ENCODE measurements at places on chromosomes 12 and 14. TPM values are rescaled to one million over a fixed set of nuclear protein-coding genes. Genes with fewer than 3 reads are reported as not detected.
A peak's percentile ranks its signal among the peaks of the same experiment; 100 is the strongest.

DNA sequence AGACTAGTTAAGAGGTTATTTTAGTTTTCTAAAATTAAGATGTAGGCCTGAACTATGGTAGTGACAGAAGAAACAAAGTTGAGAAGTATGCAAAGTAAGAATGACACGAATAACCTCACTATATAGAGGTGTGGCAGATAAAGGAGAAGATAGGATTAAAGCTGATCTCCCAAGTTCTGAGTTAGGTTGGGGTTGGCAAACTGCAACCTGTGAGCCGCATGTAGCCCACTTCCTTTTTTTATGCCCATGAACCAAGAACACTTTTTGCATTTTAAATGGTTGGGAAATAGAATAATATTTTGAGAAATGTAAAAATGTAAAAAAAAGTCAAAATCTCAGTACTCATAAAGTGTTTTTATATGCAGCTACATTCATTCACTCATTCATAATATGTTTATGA lies 34.3 kb downstream of the KTN1 start:
- no peak for DNase-seq

GRCh38 chr12:25769082-25769945 lies 189.2 kb upstream of the RASSF8 start:
- peak; percentile 88 for DNase-seq

DNA sequence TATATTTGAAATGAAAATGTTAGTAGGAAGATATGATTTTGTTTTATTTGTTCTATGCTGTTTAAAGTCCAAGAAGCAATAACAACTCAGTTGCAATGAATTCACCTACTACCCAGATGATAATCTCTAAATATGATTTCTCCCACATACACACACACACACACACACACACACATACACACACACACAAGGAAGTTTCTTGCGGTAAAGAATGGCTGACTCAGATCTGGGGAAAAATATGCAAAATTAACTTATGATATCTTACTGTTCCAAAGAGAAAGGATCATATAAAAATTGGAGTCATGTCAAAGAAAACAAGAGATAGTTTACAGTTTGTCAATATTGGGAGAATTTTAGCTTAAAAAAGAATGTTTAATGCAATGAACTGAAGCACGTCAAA lies 456.7 kb downstream of the SLC16A7 start:
- DNase-seq, result no peak

The ARF6 gene
- 113 TPM for total RNA-seq

The SPTB gene
- total RNA-seq, result not detected

Measured in renal cortical epithelial cell (primary cell).